ENCODE measurements at places on chromosomes 12 and 14.

GRCh38 chr14:89977668-89978067 is 21.9 kb downstream of the TDP1 start:
- DNase-seq, result no peak

DNA sequence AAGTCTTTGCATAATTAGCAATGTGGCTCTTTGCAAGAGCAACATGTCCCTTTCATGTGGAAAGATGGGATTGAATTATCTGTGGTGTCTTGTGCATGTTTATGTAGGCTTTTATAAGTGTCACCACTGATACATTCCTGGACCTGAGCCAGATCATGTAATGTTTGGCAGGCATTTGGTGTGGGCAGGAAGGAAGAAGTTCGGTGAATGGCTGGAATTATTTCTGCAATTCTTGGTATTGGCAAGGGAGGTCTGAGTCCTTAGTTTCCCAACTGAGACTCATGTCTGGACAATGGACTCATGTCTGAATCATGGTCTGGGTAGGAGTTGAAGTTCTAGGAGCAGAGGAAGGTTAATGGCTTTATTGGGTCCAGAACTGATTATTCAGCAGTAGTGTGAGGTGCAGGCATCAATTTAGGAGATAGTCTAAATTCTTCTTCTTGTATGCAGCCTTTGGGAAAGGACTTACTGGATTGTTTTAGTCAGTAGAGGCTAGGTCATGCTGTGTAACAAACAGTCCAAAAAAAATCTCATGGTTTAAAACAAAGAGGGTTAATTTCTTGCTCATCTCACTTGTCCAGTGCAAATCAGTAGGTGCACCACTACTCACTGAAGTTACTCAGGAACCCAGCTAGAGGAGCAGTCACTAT is 186.5 kb upstream of the LHX5 start:
- no peak for DNase-seq

DNA sequence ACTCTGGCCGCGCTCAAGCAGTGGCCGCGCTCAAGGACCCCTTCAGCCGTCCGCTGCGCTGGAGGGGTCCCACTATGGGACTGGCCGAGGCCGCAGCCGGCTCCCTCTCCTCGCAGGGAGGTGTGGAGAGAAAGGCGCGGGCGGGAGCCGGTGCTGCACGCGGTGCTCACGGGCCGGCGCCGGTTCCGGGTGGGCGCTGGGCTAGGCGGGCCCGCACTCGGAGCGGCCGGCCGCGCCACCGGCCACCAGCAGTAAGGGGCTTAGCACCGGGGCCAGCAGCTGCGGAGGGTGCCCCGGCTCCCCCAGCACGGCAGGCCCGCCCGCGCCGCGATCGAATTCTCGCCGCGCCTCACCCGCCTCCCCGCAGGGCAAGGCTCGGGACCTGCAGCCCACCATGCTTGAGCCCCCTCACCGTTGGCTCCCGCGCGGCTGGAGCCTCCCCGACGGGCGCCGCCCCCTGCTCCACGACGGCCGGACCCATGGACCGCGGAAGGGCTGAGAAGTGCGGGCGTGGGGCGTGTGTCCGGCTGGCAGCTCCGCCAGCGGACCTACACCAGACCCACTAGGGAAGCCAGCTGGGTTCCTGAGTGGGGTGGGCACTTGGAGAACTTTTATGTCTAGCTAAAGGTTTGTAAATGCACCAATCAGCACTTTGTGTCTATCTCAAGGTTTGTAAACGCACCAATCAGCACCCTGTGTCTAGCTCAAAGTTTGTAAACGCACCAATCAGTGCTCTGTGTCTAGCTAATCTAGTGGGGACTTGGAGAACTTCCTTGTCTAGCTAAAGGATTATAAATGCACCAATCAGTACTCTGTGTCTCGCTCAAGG is 49.5 kb downstream of the KLHL28 start:
- no peak for DNase-seq

GRCh38 chr14:68791078-68791901 is 1.6 kb downstream of the ZFP36L1 start:
- no peak for DNase-seq

DNA sequence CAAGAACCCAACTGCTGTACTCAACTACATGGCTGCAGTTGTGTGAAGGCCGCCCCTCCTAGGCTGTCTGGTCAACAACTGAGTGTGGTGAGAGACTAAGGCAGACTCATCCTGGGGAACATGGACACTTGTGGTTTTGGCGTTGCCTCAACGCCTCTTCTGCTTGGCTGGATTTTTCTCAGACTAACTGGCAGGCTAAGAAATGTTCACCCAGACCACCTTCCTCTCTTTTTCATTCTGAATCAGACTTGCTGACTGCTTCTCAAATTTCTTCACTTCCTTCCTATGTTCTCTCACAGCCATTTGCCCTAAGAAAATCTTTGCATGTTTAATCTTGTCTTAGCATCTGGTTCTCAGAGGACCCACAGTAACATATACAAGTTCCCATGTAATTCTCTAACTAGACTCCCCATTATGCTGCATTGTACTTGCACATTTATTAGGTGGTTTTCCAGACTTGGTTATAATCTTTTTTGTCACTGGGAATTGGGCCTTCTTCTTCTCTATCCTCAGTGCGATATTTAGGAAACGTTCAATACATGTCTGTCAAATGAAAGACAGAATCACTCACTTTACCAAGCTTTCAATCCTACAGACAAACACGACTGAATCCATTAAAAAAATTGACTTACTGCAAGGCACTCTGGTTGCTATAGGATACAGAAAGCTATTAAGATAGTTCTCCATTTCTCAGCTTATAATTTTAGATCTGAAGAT is 327.6 kb downstream of the CCER1 start:
- no peak for DNase-seq

DNA sequence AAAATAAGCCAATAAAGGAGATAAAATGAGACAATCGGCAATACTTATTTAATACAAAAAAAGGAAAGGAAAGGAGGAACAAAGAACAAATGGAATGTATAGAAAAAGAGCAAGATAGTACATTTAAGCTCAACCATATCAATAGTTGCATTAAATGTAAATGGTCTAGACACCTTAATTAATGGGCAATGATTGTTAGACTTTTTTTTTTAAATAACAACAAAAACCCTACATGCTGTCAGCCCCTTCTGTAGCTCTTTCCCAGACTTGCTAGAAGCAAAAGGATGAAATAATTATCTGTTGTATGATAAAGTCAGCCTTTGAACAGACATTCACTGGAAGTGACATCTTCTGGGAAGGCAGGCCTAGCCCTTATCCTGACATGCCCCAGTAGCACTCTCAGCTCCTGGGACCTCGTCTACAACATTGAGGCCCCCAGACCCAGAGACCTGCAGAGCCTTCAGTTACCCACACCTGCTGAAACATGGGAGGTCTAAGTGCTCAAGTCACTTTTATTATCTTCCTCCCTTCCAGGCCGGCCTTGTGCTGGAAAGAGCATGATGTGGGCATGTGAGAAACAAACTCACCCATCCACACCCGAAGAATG is 13.4 kb downstream of the SIVA1 start:
- no peak for DNase-seq

- no peak for DNase-seq
Observed at GRCh38 chr12:90260136-90260535, 551.5 kb upstream of the ATP2B1 start.

GRCh38 chr14:63394841-63395240 is 76.1 kb upstream of the GPHB5 start:
- no peak for DNase-seq

DNA sequence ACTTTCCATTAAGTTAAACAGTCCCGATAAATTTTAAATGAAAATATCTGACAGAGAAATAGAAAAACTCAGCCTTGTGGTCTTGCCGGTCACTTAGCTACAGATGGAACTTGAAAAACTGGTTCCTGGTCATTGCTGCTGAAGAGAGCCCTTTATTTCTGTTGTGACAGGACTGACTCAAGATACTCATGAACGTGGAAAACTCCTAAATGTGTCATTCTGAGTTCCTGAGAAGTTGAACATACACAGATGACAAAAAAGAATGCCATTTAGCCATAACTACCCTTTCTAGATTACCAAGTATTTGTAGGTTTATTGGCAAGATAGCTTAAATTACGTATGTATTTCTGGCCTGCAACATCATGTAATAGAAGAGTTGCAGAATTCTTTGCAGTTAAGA is 134.2 kb downstream of the HMGA2 start:
- DNase-seq, result no peak

- DNase-seq, result no peak
Observed at GRCh38 chr14:69891422-69891821, 12.2 kb downstream of the SMOC1 start.

GRCh38 chr12:121223292-121224285 is 13.7 kb downstream of the P2RX4 start:
- no peak for DNase-seq

DNA sequence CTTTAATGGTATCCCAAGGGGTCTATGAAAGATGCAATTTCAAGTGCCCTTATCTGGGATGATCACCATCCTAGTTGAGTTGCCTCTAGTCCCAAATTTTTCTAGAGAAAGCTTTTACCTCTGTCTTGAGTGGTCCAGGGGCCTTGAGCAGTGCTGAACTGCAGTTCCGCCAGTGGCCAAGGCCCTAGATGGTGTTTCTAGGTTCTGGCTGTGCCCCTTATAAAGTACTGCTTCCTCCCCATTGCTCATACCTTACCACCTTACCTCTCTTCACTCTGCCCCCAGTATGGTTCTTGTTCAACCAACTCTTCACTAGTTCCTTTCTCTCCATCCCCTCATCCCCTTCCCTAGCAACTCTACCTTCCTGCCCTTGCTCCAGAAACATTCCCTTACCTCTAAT is 3.7 kb downstream of the BATF start:
- no peak for DNase-seq

DNA sequence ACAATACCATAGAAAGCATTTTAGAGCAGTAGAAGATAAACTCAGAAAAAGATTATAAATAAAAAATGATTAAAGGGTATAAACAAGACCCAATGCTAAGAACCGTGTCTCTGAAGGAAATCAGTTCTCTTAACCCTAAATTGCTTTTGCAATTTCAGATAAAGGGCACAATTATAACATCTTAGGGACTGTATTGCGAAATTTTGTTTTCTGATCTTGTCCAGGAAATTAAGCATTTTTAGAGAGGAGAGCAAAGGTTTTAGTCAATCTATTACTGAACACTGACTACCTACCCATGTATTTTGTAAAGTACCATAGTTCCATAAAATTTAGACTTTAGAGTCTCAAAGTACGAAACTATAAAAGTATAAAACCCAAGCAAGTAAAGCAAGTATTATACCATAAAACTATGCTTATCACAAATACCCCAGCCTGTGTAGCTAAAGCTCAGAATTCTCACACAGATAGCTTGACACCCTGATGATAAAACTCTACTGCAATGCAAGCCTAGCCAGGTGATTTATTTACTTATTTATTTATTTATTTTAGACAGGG is 6.8 kb upstream of the CHPT1 start:
- DNase-seq, result no peak

DNA sequence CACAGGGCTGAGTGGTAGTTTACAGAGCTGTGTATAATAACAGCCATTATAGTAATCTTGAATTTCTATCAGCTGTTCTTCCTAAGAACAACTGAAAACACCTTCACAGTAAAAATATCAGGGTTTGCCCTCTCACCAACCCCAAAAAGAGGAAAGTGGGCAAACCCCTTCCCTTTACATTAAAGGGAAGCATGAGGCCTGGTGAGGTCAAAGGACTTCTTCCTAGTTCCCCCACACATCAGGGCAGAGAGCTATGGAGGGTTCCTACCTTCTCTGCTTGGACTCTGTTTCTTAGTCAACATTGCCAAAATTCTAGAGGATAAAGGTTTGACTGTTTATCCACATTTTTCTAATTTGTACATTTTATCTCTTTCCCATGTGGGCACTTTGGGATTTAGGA is 4.4 kb upstream of the RPAP3 start:
- no peak for DNase-seq

GRCh38 chr14:104541905-104542465 is 37.6 kb upstream of the C14orf180 start:
- no peak for DNase-seq

DNA sequence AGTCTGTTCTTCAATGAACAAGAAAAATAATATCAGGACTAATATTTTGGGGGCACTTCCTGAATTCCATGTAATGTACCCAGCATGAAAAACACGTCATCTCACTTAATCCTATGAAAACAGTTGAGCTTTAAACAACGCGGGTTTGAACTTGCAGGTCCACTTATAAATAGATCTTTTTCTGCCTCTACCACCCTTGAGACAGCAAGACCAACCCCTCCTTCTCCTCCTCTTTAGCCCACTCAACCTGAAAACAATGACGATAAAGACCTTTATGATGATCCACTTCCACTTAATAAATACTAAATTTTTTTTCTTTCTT is 203.9 kb upstream of the KRR1 start:
- no peak for DNase-seq

- DNase-seq, result no peak
Observed at GRCh38 chr12:30874455-30875321, 51.9 kb upstream of the TSPAN11 start.

GRCh38 chr14:100389497-100390104 is 66.5 kb downstream of the SLC25A47 start:
- no peak for DNase-seq
